ENCODE measurements at places on chromosomes 12 and 14.
A peak's percentile ranks its signal among the peaks of the same experiment; 100 is the strongest.

GRCh38 chr12:7612851-7613250, 52.9 kb downstream of the APOBEC1 start:
- DNase-seq: no peak

- no peak for DNase-seq
Measured at GRCh38 chr12:112938751-112939150, 477 bp downstream of the OAS3 start.

- DNase-seq: no peak
Measured at GRCh38 chr14:94673781-94674231, 61.6 kb downstream of the SERPINA3 start.

- no peak for DNase-seq
Measured at GRCh38 chr12:2149091-2149490, 96.3 kb downstream of the CACNA1C start.

GRCh38 chr12:126668538-126668937, 1598.4 kb upstream of the TMEM132C start:
- DNase-seq: no peak

DNA sequence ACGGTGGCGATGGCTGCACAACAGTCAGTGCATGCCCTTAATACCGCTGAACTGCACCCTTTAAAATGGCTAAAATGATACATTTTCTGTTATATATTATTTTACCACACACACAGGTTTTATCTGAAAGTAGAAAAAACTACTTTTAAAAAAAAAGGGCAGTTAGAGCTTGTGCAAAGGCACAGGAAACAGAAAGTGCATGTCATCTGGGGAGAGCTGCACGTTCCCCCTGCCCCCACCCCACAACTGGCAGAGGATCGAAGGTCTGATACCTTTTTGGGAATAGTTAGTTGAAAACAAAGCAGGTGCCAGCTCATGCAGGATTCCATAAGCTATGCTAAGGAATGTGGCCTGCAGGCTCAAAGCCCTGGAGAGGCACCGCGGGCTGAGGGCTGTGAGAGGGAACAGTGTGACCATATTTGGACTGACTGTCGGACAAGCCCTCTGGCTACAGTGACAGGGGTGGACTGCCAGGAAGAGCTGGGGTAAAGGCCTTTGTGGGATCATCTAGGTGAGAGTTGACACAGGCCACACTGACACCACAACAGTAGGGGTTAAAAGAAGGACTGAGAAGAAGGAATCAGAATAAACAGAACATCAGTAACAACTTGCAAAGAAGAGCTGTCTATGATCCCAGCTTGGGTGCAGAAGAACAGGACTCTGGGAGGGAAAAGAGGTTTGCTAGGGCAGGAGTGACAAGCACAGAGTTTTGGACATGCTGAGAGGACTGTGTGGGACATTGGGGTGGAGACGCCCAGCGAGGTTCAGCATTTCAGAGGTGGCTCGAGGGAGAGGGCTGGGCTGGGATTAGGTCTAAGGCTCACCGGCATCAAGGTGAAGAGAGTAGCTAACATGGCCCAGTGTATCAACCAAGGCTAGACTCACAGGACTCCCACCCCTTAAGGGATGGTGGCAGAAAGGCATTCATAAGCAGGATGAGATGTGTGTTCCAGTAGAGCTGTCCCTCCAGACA, 54.6 kb downstream of the ACTN1 start:
- DNase-seq: no peak

DNA sequence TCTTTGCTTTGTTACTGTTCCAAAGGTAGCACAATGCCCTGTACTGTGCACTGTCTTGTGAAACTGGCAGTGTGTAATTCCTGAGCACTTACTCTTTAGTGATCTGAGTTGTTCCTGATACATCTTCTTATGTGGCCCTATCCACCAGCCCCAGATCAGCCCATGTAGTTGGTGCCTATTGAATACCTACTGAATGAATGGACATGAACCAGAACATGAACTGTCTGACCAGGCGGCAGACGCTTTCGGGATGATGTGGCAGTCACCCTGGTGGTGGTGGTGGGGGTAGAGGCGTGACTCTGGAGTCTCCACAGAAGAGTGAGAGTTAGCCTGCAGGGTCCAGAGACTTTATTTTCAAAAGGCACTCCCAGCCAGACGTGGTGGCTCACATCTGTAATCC, 46.6 kb upstream of the PAPOLA start:
- DNase-seq: no peak

- no peak for DNase-seq
Measured at GRCh38 chr12:113766131-113766878, 199.8 kb downstream of the RBM19 start.

DNA sequence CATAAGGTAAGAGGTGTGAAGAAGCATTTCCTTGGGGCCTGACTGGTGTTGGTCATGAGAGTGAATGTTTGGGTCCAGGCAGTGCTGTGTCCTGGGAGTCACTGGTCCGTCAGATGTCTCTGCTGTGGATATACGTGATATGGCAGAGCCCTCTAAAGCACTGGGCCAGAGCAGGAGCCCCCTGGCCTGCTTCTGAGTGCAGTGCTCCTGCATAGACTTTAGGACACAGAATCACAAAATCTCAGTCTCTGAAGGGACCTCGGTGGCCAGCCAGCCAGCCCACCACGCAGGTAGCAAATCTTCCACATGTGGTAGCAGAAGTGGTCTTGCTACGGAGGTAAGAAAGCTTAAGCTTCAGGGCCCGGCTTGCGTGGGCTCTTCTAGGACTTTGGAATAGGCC, 18.5 kb upstream of the AQP2 start:
- DNase-seq: no peak

GRCh38 chr12:119998471-119999245, 9.6 kb downstream of the BICDL1 start:
- no peak for DNase-seq

DNA sequence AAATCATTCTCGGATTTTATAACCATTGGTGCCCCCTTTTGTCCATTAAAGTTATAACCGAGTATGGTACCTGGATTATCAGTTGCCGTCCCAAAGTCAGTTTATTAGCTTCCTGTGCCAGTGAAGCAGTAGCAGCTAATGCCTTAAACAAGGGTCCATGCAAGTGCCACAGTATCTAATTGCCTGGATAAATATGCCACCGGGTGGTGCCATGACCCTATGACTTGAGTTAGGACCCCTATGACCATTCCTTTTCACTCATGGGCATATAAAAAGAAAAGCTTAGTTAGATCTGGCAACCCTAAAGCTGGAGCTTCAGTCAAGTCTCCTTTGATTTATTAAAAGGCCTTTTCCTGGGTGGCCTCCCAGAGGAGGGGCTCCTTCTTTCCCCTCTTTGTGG, 1314.6 kb downstream of the TMEM121 start:
- no peak for DNase-seq

- DNase-seq: no peak
Measured at GRCh38 chr14:20799892-20800544, 2.6 kb downstream of the RNASE1 start.

GRCh38 chr14:36605506-36605857, 23.1 kb upstream of the NKX2-8 start:
- DNase-seq: no peak

GRCh38 chr12:30753233-30753632, 1.5 kb downstream of the CAPRIN2 start:
- DNase-seq: no peak

DNA sequence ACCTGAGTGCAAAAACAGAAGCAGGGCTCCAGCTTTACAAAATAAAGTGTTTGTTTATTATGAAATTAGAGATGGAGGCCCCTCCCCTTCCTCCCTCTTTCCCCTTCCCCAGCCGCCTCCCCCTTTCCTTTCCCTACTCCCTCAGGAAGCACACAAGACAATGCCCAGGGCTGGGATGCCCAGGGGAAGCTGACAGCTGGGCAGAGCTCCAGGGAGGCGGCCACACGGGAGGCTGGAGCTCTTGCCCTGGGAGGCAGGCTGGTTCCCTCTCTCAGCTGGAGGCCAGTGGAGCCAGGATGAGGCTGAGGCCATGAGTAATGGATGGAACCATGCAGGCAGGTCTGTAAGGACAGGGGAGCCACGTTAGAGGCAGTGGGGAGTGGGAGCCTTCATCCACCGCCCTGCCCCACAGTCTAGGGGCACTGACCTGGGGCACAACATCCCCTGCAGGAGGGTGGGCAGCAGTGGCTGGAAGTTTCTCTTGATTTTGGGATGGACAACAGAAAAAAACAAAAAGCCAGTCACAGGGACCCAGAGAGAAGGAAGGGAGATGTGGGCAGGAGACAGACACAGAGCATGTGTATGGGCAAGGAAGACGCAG, 5.1 kb downstream of the PSMB11 start:
- no peak for DNase-seq

DNA sequence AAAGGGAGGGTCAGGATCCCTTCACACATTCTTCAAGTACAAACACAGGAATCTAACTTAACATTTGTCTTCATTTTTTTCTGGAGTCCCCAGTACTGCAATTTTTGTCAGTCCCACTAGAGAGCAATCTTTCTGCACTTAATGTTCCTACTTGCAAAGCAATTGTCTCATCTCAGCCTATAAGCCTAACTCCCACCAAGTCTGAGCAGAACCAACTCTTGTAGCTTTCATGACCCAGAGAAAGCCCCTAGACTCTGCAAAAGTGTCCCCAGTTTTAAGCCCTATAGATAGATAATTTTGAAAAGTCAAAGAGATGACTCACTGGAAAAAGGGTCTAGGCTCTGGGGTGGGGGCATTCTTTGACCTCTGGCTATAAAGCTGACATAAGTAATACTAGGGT, 1.8 kb upstream of the ZBTB39 start:
- no peak for DNase-seq

DNA sequence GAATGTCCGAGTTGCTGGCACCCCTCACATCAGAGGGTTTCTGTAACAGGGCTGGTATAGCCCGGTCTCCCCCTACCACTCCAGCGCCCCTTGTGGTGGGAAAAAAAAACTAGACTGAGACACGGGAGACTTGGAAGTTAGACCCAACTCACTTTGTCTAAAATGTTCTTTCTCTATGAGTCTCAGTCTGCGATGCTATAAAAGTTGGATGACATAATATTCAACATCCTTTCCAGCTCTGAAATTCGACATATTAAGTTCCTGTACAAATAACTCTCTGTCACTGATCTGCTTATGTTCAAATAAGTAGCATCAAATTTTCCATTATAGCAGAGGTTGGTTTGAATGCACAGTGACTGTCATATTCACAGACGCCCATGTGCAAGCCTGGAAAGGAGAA, 25.7 kb upstream of the TC2N start:
- no peak for DNase-seq

- DNase-seq: no peak
Measured at GRCh38 chr14:68727315-68728047, 65.4 kb downstream of the ZFP36L1 start.

- DNase-seq: no peak
Measured at GRCh38 chr14:69713209-69713781, 53.6 kb upstream of the SRSF5 start.

DNA sequence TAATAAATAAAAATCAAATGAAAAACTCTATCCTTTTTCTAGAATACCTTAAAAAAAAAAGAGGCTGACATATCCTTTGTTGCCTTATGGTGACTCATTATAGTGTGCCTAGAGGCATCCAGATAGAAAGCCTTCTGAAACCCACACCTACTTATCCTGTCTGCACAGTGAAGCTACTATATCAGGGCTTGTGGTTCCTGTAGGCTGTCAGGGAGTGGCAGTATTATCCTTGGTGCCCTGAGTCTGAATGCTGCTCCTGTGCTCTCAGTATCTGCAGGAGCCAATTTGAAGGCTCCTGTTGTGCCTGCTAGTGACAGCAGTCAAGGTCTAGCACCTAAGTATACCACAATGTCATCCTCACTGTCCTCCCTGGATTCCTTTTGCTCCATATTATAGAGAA, 168.4 kb upstream of the AVPR1A start:
- DNase-seq: no peak

DNA sequence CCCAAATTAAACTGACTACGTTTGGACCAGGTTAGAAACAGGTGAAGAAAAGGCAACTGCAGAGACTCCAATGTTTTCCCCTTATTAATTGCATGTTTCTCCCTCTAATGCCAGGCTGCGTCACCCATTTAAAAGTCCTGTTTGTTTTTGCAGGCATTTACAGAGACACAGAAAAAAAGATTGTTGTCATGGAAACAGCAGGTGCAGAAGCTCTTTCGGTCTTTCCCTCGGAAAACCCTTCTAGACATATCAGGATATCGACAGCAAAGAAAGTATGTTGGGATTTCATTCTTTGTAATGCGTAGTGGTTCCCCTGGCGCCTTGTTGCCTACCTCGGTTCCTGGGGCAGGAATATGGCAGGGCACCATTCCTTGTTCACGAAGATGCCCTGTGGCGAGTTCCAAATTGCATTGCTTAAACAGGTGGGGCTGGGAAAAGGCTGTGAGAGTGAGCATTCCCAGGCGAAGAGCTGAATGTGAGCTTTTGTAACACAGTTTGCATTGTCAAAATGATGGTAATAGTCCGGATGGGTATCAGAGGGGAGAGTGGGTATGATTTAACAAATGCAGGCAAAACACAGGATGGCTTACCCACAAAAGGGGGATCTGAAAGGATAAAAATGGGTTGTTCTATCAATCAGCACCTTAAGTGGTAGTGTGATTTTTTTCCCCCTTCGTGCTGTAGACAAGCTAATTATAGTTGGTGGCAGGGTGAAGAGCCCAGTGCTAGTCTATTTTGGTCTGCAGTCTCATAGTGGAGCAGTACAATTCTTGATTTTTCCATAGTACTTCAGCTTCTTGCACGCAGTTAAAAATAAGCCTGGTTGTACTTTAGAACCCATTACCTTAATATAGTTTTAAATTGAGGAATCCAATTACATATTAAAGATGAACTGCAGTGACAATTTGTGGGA, 132.4 kb downstream of the GCH1 start:
- DNase-seq: no peak

- DNase-seq: peak; percentile 85
Measured at GRCh38 chr14:105480807-105481801, 5.6 kb upstream of the CRIP1 start.

GRCh38 chr12:104507672-104508071, 50.9 kb downstream of the CHST11 start:
- no peak for DNase-seq

- no peak for DNase-seq
Measured at GRCh38 chr12:13198241-13198640, 1.7 kb downstream of the EMP1 start.

DNA sequence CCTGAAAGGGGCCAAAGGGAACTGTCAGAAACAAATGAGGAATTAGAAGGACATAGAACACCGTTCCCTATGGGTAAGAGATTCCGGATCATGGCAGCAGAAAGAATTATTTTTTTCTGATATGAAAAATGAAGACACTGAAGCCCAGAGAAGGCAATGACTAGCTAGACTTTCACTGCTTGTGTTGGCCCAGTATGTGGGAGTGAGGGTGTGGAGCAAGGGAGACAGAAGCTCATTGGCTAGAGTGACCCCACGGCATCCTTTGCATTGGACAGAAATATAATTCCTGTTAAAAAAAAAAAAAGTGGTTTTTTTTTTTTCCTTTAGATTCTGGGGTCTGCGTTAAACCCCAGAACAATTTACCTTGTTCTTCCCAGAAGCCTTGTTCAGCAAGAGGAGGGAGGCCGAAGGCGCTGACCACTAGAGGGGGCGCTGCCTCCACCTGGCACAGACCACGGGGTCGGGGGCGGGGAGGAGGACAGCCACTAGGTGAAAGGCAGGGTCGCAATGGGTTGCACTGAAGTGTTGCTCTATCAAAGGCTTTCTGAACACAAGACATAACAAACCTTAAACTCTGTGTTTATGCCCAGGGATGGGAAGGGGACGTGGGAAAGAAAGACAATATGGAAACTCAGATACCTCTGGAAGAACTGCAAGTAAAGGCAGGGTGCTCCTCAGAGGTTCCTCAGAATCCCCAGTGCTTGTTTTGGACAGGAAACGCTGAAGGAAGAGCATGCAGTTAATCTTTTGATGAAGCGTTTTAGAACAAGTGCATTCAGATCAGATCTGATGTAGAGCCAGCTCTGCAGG, 156.8 kb downstream of the KCNA5 start:
- DNase-seq: no peak

All from stimulated activated CD4-positive, alpha-beta T cell treated with anti-CD3 and anti-CD28 coated beads, Interleukin-15, amount 100 ng/mL, for 1 hour (primary cell).